ENCODE measurements at places on chromosomes 6 and 20.

- DNase-seq = no peak
These were observed 41.8 kb downstream of the SRC start for GRCh38 chr20:37387519-37388269.

- DNase-seq = no peak
These were observed 10.4 kb upstream of the SSTR4 start for GRCh38 chr20:23024701-23025100.

- no peak for DNase-seq
These were observed 138.1 kb downstream of the CD164 start for GRCh38 chr6:109243863-109244825.

DNA sequence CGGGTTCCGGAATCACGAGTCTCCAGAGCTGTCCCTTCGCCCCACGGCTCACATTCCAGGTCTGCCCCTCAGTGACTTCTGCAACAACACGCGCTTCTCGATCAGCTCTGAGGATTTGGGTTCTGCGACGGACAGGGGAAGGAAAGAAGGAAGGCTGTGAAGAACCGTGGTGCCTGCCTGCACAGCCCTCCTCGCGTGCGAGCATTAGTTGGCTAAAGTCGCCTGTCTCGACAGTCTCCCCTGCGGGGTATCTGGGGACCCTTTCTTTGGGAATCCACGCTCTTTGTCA is 23.1 kb downstream of the VPS52 start:
- peak; percentile 50 for DNase-seq

DNA sequence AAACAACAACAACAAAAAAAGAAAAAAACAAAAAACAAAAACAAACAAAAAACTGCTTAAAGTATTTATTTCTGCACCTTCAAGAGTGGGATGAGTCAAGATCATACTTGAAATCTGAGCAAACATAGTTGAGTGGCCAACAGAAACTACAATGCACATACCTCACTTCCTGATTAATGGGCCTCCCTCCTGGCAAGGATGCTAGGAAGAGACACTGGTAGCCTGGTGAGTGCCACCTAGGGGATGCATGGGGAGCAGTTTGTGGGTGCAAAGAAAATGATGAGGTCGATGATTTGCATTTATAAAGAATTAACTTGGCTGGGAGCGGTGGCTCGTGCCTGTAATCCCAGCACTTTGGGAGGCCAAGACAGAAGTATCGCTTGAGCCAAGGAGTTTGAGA is 808.1 kb downstream of the MAFB start:
- no peak for DNase-seq

- DNase-seq = no peak
These were observed 16.4 kb downstream of the CASS4 start for GRCh38 chr20:56428410-56428809.

DNA sequence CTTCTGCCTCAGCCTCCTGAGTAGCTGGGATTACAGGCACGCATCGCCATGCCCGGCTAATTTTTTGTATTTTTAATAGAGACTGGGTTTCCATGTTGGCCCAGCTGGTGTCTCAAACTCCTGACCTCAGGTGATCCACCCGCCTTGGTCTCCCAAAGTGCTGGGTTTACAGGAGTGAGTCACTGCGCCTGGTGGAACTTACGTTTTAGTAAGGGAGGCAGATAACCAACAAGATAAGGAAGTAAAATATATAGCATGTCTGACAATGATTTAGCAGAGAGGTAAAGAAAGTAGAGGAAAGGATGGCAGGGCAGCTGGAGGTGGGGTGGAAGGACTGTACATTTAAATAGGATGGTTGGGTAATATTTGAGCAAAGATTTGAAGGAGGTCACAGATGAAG is 12.8 kb upstream of the MYMX start:
- no peak for DNase-seq

DNA sequence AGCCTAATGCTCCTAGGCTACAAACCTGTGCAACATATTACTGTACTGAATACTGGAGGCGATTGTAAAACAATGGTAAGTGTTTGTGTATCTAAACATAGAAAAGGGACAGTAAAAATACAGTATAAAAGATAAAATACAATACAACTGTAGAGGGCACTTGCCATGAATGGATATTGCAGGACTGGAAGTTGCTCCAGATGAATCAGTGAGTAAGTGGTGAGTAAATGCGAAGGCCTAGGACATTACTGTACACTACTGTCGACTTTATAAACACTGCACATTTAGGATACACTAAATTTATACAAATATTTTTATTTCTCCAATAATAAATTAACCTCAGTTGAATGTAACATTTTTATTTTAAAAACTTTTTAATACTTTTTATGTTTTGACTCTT is 485.0 kb downstream of the MMUT start:
- peak; percentile 23 for DNase-seq

GRCh38 chr20:50048420-50049166 is 64.4 kb downstream of the UBE2V1 start:
- DNase-seq = no peak

- DNase-seq = peak; percentile 9
These were observed 395.4 kb downstream of the ARHGAP18 start for GRCh38 chr6:129314575-129314974.

DNA sequence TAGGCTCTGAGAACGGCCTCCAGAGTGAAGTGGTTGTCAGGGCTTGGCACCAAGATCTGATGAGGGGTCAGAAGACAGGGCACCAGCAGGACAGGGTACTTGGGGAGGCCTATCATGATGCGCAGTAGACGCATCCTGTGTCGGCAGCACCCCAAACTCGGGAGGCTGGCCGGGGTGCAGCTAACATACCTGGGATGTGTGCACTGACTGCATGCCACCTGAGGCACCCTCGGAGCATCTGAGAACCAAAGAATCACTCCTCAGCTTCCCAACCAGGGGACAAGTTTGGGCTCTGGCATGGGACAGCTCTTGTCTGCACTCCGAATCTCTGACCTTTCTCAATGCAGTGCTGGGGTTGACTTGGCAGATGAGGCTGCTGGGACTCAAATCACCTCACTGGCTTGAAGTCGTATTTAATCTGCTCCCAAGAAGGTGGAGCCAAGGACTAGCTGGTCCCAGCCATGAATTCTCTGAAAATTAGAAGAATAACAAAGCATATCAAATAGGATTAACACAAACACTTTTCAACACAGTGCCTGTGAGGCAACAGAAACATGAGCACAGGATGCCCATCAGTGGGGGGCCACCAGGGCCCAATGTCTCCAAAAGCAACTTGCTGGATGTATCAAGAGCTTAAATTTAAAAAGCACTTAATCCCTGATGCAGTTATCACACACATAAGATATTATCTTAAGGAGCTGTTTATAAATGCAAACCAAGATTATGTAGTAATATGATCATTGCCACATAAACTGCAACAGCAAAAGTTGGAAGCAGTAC is 348.8 kb downstream of the PREX1 start:
- no peak for DNase-seq
